Immature natural killer cell (primary cell): ENCODE measurements at places on chromosomes 4 and X. TPM values are rescaled to one million over a fixed set of nuclear protein-coding genes. Genes with fewer than 3 reads are reported as not detected.

COL4A6 gene
- polyA plus RNA-seq: not detected

GRCh38 chr4:184802697-184803015 lies 23.1 kb downstream of the ACSL1 start:
- no peak for DNase-seq

- no peak for DNase-seq
These were observed 239.6 kb downstream of the GRXCR1 start for GRCh38 chr4:43132010-43132582.

DNA sequence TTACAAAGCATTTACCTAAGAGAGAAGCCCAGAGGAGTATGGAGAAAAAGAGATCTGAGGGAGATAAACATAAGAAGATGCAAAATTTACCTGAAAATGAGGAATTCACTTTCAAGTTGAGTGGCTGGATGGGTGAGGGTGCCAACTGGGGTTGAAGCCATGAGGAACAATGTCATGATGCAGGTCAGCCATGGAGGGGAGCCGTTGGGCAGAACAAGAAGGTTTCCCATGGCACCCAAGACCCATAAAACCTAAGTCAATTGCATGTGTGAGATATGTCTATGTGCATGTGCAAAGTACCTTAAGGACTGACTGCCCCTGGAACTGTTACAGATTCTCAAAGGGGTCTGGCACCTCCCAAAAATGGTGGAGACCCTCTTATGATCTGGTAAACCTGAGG lies 46.6 kb upstream of the PRRG1 start:
- no peak for DNase-seq

PFKFB1 gene
- polyA plus RNA-seq: not detected

NXF2 gene
- not detected for polyA plus RNA-seq

DNA sequence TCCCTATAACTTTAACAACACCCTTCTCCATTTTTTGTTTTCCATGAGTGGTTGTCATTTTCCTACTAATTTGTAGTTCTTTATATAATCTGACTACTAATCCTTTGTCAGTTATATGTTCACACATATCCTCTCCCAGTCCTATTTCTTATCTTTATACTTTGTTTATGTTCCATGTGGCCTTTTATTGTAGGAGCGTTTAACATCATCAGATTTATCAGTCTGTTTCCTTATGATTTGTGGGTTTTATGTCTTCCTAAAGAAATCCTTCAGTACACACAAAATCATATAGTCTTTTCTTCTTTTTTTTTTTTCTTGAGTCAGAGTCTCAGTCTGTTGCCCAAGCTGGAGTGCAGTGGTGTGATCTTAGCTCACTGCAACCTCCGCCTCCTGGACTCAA lies 204.9 kb upstream of the SPRY1 start:
- DNase-seq: no peak

DNA sequence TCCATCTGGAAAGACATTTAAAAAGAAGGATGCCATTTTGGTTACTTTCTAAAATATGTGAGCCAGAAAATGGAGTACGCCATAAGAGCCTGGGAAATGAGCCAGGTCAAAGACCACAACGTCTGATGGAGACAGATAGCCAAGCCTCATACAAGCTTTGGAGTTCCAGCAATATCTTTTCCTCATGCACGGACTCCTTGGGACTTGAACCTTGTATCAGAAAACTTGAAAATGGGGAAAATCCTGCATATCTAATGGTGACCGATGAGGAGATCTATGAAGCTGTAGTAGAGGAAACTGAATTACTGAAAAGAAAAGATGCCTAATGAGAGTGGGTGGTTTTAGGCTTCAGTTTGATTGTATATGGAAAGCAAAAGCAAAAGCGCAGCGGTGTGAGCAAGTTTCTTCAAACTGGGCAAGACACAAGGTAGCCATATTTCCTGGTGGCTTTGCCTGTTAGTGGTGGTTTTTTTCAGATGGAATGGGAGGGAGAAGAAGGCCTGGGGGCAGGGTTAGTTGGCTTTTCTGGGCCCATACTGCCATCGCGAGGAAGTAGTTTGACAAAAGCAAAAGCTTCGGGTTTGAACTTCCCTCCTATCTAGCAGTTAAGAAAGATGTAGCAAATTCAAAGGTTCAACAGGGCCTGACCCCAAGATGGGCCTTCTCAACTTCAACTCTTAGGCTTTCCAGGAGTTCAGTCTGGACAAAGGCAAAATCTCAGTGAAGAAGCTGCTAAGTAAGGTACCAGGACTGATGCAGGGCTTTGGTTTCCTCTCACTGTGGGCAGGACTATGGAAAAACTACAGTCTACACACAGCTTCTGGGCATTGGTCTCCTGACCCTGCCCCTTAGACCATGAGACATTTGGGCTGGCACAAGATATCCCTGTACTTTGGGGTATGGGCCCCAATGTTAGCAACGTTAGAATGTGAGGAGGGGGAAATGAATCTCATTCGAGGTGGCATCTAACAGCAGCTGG lies 210.0 kb upstream of the STK26 start:
- peak; percentile 97 for DNase-seq

GRCh38 chr4:78666830-78667258 lies 109.3 kb upstream of the BMP2K start:
- DNase-seq: no peak

GLRA2 gene
- not detected for polyA plus RNA-seq

DNA sequence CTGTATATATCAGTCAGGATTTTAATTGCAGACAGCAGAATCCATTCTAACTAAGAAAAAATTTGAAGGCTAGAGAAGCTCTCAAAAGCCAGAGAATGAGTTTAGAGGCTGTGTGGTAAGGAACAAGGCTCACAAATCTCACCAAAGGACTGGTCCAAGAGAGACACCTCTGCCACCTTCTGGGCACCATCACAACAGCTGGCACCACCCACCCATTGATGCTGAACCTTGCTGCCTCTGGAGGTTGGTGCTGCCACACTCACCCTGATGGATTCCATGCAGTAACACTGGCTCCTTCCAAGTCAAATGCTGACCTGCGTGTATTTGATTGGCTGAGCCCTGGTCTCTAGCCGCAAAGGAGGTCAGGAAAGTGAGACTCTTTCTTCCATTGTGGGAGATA lies 100.8 kb downstream of the BEND2 start:
- DNase-seq: no peak

DNA sequence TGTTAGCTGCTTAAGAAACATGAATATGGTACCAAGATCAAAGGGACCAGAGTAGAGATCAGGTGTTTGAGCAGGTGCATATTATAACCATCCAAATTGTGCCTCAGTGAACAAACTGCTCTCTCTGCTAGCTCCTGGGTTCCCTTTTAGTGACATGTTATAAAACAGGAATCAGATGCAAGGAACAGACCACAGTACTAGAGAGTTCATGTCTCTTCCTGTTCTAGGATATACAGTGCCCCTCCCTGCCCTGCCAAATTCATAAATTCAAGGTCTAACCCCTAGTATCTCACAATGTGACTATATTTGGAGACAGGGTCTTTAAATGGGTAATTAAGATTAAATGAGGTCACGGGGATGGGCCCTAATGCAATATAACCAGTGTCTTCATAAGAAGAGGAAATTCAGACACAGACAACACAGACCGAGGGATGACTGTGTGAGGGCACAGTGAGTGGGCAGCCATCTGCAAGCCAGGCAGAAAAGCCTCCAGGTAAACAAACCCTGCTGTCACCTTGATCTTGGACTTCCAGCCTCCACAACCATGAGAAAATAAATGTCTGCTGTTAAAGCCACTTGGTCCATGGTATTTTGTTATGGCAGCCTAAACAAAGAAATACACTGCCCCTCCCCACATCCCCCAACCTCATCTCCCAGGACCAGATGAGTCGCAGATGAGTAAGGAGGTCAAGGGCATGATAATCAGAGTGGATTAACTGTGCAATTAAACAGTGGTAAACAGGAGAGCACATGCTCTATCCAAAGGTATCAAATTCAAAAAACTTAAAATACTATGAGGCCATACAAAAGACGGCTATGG lies 82.5 kb downstream of the RBM47 start:
- no peak for DNase-seq

PDE5A gene
- polyA plus RNA-seq: 1.3 TPM

GPC4 gene
- polyA plus RNA-seq: not detected

ARMCX5 gene
- 8.3 TPM for polyA plus RNA-seq

REELD1 gene
- polyA plus RNA-seq: not detected

APOOL gene
- polyA plus RNA-seq: 1.2 TPM
